CD8-positive, alpha-beta memory T cell (primary cell): ENCODE measurements at places on chromosomes 3 and 15. TPM values are rescaled to one million over a fixed set of nuclear protein-coding genes. Genes with fewer than 3 reads are reported as not detected.

DNA sequence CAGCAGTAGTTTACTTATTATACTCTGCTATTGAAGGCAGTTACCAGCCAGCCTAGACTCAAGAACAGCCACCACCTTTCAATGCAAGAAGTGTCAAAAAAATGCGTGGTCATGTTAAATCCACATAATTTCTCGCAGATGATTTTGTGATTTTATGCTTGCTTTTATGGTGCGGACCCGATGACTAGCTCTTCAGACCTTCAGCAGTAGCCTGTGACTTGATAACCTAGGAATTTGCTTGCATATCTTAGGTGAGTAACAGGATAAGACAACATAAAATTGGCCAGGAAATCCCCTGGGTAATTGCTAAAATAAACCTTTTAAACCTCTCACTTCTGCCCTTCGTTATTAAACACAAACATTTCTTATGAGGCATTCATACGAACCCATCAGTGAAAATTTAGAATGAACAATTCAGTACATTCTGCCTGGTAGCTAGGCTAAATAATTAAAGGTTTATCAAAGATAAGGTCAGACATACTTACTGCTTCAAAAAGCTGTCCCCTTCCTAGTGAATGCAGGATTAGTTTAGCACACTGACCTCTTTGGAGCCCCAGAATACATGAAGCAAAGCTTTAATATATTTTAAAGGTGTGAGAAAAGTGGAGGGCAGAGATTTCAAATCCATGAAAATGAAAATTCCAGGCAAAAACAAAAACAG, 798.8 kb downstream of the OTOL1 start:
- H3K27me3 ChIP-seq: no peaks in the 10 kb centered on the region
- H3K27ac ChIP-seq: no peak overlapping the region
- H3K4me1 ChIP-seq: no peaks in the 10 kb centered on the region
- no peaks in the 10 kb centered on the region for H3K36me3 ChIP-seq
- H3K4me3 ChIP-seq: no peak overlapping the region

GRCh38 chr3:97692831-97693230, 71.7 kb upstream of the ARL6 start:
- no peak for DNase-seq
- no peak overlapping the region for H3K27ac ChIP-seq

RBP2 gene
- total RNA-seq: not detected

GOLGA6L6 gene
- not detected for total RNA-seq

DUOX1 gene
- not detected for total RNA-seq

- H3K4me3 ChIP-seq: no peak overlapping the region
- no peaks in the 10 kb centered on the region for H3K4me1 ChIP-seq
- H3K36me3 ChIP-seq: no peaks in the 10 kb centered on the region
- DNase-seq: no peak
These were observed 58.0 kb downstream of the GABRG3 start for GRCh38 chr15:27028858-27029477.

ARHGAP11A gene
- 88.4 TPM for total RNA-seq

GRCh38 chr3:48429960-48430707, at the start of gene PLXNB1:
Gene PLXNB1, minus strand, starts transcription at chr3:48430086. Its CDS starts 5,475 bp downstream, at chr3:48424611.
- peak within 1 kb of the TSS; percentile 4 for H3K27ac ChIP-seq
- H3K4me3 ChIP-seq: peak within 1 kb of the TSS; percentile 28
- H3K27me3 ChIP-seq: no peaks in the 10 kb centered on the region
- no peak for DNase-seq
- peaks cover 4% of the 10 kb centered on the region for H3K36me3 ChIP-seq

- H3K4me1 ChIP-seq: no peaks in the 10 kb centered on the region
- H3K4me3 ChIP-seq: no peak overlapping the region
- no peak for DNase-seq
- no peaks in the 10 kb centered on the region for H3K27me3 ChIP-seq
- no peak overlapping the region for H3K27ac ChIP-seq
- no peaks in the 10 kb centered on the region for H3K36me3 ChIP-seq
These were observed 623.3 kb downstream of the PDCD6IP start for GRCh38 chr3:34421762-34422161.

ZIC4 gene
- not detected for total RNA-seq

- no peak overlapping the region for H3K4me3 ChIP-seq
- no peaks in the 10 kb centered on the region for H3K4me1 ChIP-seq
- H3K27me3 ChIP-seq: no peaks in the 10 kb centered on the region
- DNase-seq: no peak
- H3K27ac ChIP-seq: no peak overlapping the region
These were observed 30.6 kb upstream of the MECOM start for GRCh38 chr3:169694117-169694516.

CGNL1 gene
- total RNA-seq: not detected

ZNF35 gene
- 8.2 TPM for total RNA-seq

IMPG2 gene
- 0.11 TPM for total RNA-seq

HRH1 gene
- total RNA-seq: 0.42 TPM

- no peaks in the 10 kb centered on the region for H3K36me3 ChIP-seq
- H3K27ac ChIP-seq: no peak overlapping the region
- H3K4me1 ChIP-seq: no peaks in the 10 kb centered on the region
- no peak for DNase-seq
- no peaks in the 10 kb centered on the region for H3K27me3 ChIP-seq
These were observed 111.9 kb upstream of the PTPRG start for GRCh38 chr3:61449327-61450040.

DUOX2 gene
- not detected for total RNA-seq

GRCh38 chr3:178663201-178663934, 127.1 kb downstream of the KCNMB2 start:
- no peaks in the 10 kb centered on the region for H3K27me3 ChIP-seq
- no peak overlapping the region for H3K27ac ChIP-seq
- no peaks in the 10 kb centered on the region for H3K36me3 ChIP-seq
- H3K4me1 ChIP-seq: no peaks in the 10 kb centered on the region
- no peak for DNase-seq

DNA sequence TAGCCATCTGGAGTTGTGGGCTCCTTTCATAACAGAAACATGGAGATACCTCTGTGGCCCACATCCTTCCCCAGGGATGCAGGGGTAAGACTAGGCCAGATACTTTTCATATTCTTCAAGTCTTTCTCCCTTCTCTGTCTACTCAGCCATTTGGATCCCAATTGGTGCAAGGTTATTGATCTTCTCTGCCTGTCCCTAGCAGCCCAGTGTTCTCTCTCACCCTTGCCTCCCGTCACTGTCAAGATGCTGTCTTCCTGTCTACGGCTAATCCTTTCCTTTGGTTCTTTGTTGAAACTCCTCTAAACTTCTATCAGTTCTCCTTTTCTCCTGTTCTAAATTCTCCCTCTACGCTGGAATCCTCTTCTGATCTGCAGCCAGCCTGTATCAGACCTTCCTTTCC, 51.3 kb downstream of the SENP2 start:
- H3K27ac ChIP-seq: no peak overlapping the region
- H3K4me3 ChIP-seq: no peak overlapping the region
- no peaks in the 10 kb centered on the region for H3K4me1 ChIP-seq
- no peak for DNase-seq
- H3K36me3 ChIP-seq: no peaks in the 10 kb centered on the region

DNA sequence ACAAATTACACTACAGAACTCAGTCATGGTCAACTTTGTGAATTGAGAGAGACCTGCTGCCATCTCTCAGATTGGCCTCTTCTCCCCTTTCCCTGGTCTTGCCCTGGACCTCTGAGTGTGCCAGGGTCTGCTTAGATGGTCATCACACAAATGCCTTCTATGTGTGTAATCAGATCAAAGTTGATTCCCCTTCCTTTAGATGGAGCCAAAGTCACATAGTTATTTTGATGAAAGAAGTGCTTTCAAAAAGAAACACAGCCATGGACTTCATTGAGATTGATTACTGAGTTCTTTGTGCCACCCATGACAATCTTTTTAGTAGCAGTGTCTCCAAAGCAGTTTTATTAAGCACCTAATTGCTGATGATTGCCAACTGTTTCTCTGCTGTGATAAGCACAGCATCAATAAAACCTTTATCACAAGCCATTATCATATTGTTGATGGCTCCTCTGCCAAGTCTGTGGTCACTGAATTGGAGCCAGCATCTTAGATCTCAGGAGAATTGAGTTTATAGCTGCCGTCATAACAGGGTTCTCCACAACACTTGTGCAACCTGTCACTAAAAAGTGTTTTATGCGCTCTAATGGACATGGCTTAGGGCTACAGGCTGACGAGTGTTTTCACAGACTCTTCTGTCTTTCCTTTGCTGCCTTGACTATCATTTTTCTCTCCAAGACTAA, 149.7 kb upstream of the NUDT16 start:
- H3K4me1 ChIP-seq: no peaks in the 10 kb centered on the region
- H3K36me3 ChIP-seq: no peaks in the 10 kb centered on the region
- no peak for DNase-seq
- no peaks in the 10 kb centered on the region for H3K27me3 ChIP-seq
- no peak overlapping the region for H3K4me3 ChIP-seq
- no peak overlapping the region for H3K27ac ChIP-seq

- H3K4me3 ChIP-seq: peak overlapping the region; percentile 92
- peak overlapping the region; percentile 97 for H3K27ac ChIP-seq
- no peaks in the 10 kb centered on the region for H3K27me3 ChIP-seq
- peaks cover 37% of the 10 kb centered on the region for H3K4me1 ChIP-seq
- H3K36me3 ChIP-seq: peaks cover 39% of the 10 kb centered on the region
- DNase-seq: peak; percentile 82
These were observed 1.1 kb downstream of the NFKBIZ start for GRCh38 chr3:101850246-101851051.

CHRM5 gene
- total RNA-seq: not detected

- no peak for DNase-seq
- no peaks in the 10 kb centered on the region for H3K4me1 ChIP-seq
- H3K36me3 ChIP-seq: no peaks in the 10 kb centered on the region
- H3K27ac ChIP-seq: no peak overlapping the region
- no peaks in the 10 kb centered on the region for H3K27me3 ChIP-seq
These were observed 213.1 kb upstream of the NECTIN3 start for GRCh38 chr3:110858549-110858948.

GRCh38 chr3:178966299-178967176, 105.1 kb downstream of the ZMAT3 start:
- H3K27ac ChIP-seq: no peak overlapping the region
- H3K4me3 ChIP-seq: no peak overlapping the region
- H3K4me1 ChIP-seq: peaks cover 5% of the 10 kb centered on the region

DNA sequence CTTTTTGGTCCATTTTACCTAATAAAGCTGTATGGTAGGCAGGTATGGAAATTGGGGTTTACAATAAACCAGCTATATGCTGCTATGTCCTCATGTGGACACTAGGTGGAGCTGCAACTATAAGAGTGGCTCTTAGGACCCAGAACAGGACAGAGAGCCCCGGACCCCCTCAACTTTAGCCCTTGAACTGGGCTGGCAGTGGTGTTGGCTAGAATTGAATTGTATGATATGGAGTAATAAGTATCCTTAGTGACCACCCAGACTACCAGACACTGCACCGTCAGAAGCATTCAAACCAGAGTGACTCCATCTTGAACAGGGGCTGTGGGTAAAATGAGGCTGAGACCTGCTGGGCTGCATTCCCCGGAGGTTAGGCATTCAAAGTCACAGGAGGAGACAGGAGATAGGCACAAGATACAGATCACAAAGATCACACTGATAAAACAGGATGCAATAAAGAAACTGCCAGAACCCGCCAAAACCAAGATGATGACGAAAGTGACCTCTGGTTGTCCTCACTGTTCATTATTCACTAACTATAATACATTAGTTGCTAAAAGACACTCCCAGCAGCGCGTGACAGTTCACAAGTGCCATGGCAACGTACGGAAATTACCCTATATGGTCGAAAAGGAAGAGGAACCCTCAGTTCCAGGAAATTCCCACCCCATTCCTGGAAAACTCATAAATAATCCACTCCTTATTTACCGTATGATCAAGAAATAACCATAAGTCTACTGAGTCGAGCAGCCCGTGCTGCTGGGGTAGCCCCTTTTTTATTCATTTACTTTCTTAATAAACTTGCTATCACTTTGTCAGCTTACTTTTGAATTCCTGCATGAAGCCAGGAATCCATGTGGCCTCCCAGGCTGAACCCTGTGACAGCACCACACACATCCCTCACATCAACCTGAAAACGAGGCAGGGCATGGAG, 68.7 kb upstream of the BLM start:
- H3K27me3 ChIP-seq: no peaks in the 10 kb centered on the region
- H3K4me3 ChIP-seq: peak overlapping the region; percentile 38
- peak overlapping the region; percentile 51 for H3K27ac ChIP-seq
- peaks cover 27% of the 10 kb centered on the region for H3K4me1 ChIP-seq
- no peaks in the 10 kb centered on the region for H3K36me3 ChIP-seq

FBXW12 gene
- total RNA-seq: not detected

CRYGS gene
- 3.0 TPM for total RNA-seq

ANKUB1 gene
- not detected for total RNA-seq

SEMA3B gene
- 0.22 TPM for total RNA-seq

GRCh38 chr3:150264561-150265279, 143.4 kb upstream of the TSC22D2 start:
- no peaks in the 10 kb centered on the region for H3K4me1 ChIP-seq
- H3K36me3 ChIP-seq: no peaks in the 10 kb centered on the region
- DNase-seq: no peak
- H3K27me3 ChIP-seq: no peaks in the 10 kb centered on the region
- H3K27ac ChIP-seq: no peak overlapping the region

GRCh38 chr3:58683466-58683865, 16.9 kb upstream of the FAM3D start:
- no peak overlapping the region for H3K27ac ChIP-seq
- H3K36me3 ChIP-seq: no peaks in the 10 kb centered on the region

CRYBG3 gene
- total RNA-seq: 4.5 TPM

GRCh38 chr15:47434596-47434995, 282.7 kb upstream of the SEMA6D start:
- no peaks in the 10 kb centered on the region for H3K27me3 ChIP-seq
- DNase-seq: no peak
- H3K4me3 ChIP-seq: no peak overlapping the region
- H3K27ac ChIP-seq: no peak overlapping the region

ALDH1A2 gene
- not detected for total RNA-seq

DNA sequence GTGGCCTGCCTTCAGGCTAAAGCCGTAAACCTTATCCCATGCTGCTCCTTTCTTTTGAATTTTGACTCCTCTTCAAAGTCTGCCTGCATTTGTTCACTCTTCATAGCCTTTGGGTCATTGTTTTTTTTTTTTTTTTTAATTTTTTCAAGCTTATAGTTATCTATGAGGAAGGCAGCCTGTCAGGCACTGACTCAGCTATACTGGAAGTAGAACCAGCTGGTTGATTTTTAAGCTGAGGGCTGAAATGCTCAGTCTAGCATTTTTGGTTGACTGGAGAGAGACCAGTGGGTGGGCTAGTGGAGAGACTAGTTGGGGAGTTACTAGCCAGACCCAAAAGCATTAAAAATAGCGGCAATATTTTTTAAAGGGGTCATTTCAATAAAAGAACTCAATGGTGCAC, 44.1 kb downstream of the C3orf20 start:
- H3K4me3 ChIP-seq: no peak overlapping the region
- no peaks in the 10 kb centered on the region for H3K4me1 ChIP-seq
- H3K36me3 ChIP-seq: no peaks in the 10 kb centered on the region
- H3K27ac ChIP-seq: no peak overlapping the region
- H3K27me3 ChIP-seq: no peaks in the 10 kb centered on the region

IL5RA gene
- total RNA-seq: 0.73 TPM

- no peak overlapping the region for H3K27ac ChIP-seq
- no peaks in the 10 kb centered on the region for H3K36me3 ChIP-seq
- no peak overlapping the region for H3K4me3 ChIP-seq
- H3K4me1 ChIP-seq: peaks cover 19% of the 10 kb centered on the region
These were observed 98.2 kb downstream of the IGF1R start for GRCh38 chr15:98746375-98747155.

- no peak for DNase-seq
- peaks cover 66% of the 10 kb centered on the region for H3K4me1 ChIP-seq
- H3K27me3 ChIP-seq: no peaks in the 10 kb centered on the region
- no peak overlapping the region for H3K4me3 ChIP-seq
- no peak overlapping the region for H3K27ac ChIP-seq
These were observed 124.9 kb upstream of the RASGRP1 start for GRCh38 chr15:38689522-38689921.

- H3K4me3 ChIP-seq: no peak overlapping the region
- peaks cover 24% of the 10 kb centered on the region for H3K36me3 ChIP-seq
These were observed 95.2 kb downstream of the RYK start for GRCh38 chr3:134155446-134155845.
